Activated CD4-positive, alpha-beta T cell treated with anti-CD3 and anti-CD28 coated beads, Interleukin-2, amount 50 U/mL, for 1 hour (primary cell): ENCODE measurements at places on chromosomes 16 and 17.

DNA sequence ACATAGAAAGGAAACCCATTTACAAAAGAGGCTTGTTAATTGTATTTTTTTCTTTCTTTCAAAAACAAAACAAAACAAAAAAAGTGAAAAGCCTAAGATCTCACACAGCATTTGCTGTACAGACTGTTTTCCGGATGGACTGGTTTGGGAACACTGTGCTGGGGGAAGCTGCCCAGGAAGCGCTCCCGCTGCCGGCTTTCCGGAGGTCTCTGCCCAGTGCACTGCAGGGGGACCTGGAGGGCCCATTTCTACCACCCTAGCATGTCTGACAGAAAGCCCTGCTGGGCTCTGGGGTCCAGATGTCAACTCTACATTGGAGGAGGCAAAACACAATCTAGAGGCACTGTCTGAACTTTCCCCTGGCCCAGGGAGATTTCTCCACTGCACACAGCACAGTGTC lies 26.3 kb upstream of the CLEC18B start:
- DNase-seq = no peak

- DNase-seq = no peak
These were observed 273.0 kb upstream of the TBX2 start for GRCh38 chr17:61126473-61127249.

DNA sequence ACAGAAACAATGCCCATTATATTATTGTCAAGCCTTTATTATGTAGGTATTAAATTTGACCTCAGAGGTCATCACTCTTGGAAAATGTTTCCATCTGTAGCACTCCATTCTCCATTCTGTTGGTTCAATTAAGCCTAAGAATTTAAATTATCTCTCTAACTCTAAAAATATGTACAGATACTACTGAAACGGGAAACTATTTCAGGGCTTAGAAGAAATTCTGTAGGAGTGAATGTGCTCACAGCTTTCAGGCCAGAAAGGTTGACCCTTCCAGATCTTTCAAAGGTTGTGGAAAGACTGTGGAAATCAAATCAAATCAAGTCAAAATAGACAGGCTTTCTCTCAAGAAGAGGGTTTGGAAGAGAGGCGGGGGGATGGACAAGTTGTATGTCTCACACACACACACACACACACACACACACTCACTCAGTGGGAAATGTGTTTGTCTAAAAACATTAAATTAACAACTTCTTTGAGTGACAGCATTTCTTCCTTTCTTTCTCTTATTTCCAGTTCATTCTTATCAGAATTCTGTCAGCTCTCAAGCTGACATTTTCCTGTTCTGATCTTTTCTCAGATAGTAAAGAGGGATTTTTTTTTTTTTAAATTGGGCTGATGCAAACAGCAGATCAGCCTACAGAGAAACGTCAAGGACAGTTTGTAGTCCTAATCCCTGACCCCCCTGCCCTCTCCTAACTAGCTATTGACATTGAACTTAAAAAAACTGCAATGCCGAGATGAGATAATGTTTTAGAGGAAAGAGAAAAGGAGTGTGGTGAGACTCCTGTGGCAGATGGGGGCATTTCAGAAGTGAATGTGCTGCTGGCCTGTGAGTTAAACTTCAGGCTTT lies 139.0 kb upstream of the ZFHX3 start:
- no peak for DNase-seq

DNA sequence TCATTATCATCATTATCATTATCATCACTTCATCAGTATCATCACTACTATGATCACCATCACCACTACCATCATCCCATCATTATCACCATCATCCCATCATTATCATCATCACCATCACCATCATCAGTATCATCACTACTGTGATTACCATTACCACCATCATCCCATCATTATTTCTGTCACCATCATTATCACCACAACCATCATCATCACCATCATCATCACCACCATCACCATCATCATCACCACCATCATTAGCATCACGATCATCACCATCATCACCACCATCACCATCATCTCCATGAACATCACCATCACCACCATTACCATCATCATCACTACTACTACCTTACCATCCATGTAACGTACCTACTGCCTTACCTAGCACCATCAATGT lies 368.8 kb downstream of the SEC14L1 start:
- no peak for DNase-seq

DNA sequence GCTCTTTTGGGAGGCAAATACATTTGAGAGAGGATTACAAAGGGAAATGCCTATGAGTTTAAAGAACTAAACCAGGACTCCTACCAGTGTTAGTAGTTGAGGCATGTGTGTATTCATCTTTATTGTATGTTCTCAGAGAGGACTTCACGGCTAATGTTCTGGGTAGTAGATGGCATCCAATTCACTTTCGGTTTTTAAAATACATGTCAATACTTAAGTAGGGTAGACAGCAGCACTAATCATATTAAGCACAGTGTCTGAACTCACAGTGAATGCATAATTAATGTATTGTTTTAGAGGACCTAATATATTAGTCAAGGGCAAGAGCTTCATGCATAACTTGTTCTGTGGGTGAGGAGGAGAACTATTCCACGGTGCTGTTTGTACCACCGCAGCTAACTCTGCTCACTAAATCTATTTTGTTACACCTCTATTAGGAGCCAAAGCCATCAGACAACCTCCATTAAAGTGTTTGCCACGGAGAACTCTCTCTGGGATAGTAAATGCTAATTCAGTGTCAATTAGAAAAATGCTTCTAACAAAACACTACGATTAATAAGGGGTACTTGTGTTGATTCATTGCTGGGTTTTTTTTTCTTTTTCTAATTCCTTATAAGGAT lies 56.3 kb downstream of the COX10 start:
- no peak for DNase-seq

DNA sequence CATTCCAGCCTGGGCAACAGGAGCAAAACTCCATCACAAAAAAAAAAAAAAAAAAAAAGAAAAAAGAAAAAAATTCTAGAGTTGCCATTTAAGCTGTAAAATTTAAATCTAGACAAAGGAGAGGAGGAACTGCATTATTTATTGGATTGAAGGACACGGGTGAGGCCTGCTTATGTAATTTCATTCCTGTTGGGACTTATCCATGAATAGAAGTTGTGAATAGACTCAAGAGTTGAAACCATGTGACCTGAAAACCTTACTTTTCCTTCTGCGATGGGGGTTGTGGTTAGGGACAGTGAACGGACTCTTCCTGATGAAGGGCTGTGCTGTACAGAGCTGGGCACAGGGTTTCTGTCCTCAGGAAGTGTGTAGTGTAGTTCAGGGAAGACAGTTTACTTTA lies 22.5 kb downstream of the BANP start:
- DNase-seq = no peak

GRCh38 chr17:32933881-32934280 lies 5.9 kb downstream of the TMEM98 start:
- DNase-seq = no peak

GRCh38 chr17:50468304-50469207 lies at the start of gene CHAD:
CHAD (minus strand) TSS chr17:50468880; CDS start chr17:50468813, 67 bp downstream.
- no peak for DNase-seq

GRCh38 chr16:79997257-79997656 lies 396.7 kb upstream of the MAF start:
- no peak for DNase-seq

GRCh38 chr17:39772415-39772814 lies 34.7 kb downstream of the GRB7 start:
- DNase-seq = no peak

DNA sequence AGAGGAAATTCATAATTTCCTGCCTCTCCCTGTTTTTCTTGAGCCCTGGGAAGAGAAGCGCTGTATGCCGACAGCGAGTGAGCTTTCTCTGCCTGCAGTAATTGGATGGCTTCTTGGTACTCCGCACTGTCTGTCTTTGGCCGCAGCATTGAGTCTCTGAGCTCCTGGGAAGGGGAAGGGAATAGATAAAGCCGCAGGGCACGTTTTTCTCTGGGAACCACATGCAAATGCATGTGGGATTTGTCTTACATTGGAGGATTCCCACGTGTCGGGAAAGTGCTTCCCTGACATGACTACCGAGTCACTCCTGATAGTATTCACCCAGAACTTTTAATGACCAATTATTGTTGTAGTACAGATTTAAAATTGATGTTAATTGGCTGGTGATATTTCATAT lies 385.9 kb downstream of the CPPED1 start:
- no peak for DNase-seq

GRCh38 chr17:64063766-64064224 lies 43.4 kb upstream of the ICAM2 start:
- peak; percentile 59 for DNase-seq

DNA sequence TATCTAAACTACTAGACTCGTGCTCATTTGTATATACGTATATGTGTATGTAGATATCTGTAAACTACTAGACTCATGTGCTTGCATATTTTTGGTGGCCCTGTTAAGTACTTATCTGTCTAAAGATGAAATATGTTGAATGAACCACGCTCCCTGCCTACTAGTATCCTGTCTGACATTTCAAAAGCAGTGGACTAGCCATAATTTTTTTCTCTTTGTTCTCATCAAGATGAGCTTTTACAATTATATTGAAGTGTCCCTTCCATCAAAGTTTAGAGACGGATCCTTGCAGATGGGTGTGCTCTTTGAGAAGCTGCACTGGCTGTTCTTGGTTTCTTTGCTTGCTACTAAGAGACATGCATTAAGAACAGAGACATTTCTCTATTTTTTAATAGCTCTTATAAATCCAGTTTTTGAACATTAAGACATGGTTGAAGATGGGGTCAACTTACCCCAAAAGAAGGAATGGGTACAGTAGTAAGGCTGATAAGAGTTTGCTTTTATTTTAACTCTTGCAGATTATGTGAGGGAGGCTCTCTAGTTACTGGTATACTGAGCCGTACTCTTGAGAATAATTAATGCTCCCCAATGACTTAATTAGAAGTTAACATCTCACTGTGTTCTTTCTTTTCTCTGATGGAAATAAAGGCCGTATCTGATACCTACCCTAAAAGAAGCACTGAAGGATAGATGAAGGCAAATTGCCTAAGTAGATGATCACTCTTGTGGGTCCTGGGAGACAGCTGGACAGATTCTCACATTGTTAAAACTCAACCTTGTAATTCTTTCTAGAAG lies 3.4 kb downstream of the CNTNAP4 start:
- DNase-seq = no peak

DNA sequence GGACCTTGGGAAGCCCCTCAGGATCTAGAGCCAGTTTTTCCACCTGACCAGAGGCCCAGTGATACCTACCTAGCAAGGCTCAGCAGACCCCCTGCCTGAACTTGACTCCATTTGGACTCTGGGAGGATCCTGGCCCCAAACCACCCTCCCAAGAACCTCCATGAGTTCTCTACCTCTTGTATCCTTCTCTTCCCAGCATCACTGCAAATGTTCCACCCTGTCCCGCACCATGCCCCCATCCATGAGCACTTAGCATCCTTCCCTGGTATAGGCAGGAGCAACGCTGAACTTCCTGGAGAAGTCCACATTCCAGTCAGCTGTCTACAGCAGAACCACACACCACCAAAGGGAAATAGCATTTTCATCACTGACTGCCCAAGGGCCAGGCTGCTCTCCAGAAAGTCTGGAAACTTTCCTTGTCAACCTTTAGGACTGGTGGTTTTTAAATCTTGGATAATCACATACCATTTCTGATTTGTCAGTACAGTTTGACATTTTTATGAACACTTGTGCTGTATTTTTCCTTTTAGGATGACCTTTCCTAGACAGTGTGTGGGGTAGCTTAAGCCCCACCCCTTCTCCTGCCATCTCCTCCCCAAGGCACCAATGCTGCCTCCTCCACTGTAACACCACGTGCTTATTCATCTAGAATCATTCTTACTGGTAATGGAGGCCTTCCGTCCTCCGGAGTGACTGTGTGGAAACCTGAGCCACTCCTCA lies 13.9 kb downstream of the EIF4A3 start:
- no peak for DNase-seq

DNA sequence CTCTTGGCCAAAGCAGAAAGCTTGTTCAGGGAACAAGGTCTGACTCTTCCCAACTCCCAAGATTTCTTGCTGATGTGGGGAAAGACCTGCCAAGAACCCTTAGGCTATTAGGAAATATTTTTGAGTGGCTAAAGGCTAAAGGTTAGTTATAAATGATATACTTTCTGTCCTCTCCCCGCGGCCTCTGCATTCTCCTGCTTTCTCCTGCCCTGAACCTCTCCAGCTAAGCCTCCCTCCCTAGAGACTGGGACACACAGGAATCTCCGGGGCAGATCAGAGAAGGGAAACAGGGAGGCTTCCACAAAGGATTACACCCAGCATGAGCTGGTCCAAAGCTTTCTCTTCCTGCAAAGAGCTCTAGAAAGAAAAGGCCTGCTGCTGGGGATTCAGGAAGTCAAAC lies 2.3 kb downstream of the SLC43A2 start:
- DNase-seq = no peak

DNA sequence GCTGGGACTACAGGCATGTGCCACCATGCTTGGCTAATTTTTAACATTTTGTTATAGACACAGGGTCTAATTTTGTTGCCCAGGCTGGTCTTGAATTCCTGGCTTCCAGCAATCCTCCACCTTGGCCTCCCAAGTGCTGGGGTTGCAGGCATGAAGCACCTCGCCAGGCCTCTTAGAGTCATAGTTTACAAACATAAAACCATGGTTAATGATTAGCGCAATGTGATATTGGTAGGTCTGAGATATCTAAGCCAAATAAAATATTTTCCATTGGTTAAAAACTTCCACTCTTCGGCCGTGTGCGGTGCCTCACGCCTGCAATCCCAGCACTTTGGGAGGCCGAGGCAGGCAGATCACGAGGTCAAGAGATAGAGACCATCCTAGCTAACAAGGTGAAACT lies 16.6 kb downstream of the TXNDC11 start:
- DNase-seq = no peak

DNA sequence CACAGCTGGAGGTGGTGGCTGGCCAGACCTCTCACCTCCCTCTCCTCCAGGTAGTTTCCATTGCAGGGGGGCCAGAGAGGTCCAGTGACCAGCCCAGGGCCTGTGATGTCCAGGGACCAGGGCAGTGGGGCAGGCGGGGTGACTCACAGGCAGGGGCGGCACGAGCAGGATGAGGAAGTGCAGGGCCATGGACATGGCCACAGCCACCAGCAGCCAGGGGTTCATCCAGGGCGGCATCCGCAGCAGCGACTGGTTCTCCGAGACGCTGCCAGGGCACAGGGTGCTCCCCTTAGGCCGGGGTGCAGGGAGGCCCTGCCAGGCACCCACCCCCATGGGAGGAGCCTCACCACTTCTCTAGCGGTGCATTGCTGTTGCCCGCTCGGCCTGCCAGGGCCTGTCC lies 12.9 kb upstream of the P2RX1 start:
- DNase-seq = no peak

DNA sequence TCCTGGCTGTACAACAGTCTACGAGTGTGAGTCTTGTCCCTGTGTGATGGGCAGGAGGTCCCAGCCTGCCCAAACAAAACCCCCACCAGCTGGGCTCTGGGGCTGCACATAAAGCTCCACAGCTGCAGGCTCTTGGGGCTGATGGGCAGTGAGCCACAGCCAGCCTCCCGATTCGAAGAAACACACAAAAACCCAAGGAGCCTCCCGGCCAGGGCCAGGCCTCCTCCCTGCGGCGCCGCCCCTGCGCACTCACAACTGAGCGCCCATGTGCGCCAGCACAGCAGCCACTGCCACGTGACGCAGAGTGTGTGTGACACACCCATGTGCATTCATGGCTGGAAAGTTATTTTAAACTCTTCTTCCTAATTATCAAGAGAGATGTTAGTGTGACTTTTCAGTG lies 30.6 kb upstream of the FAAP100 start:
- no peak for DNase-seq
